Stimulated activated CD4-positive, alpha-beta T cell treated with anti-CD3 and anti-CD28 coated beads, TNF-alpha, amount 100 ng/mL, for 24 hours (primary cell): ENCODE measurements at places on chromosomes 12 and 14.

DNA sequence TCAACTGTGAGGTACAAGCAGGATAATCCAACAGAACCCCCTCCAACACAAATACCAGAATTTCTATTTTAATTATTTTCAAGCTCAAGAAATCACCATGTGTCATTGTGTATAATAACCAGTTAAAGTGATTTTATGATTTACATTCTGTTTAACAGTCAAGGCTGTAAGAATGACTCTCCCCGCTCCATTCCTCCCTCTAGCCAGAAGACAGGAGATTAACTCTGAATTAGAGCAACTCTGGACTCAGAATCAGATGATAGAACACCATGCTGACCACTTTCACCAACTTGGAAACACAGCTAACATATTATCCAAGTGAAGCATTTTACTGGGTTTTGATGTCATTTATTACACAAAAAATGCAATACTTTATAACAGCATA, 71.9 kb downstream of the ATP2B1 start:
- DNase-seq: no peak

- DNase-seq: no peak
Observed at GRCh38 chr14:79278798-79279644, 932.3 kb downstream of the DIO2 start.

- no peak for DNase-seq
Observed at GRCh38 chr12:6120796-6121473, 3.5 kb downstream of the VWF start.

GRCh38 chr12:98612696-98613334, 19.3 kb downstream of the SLC25A3 start:
- DNase-seq: no peak

DNA sequence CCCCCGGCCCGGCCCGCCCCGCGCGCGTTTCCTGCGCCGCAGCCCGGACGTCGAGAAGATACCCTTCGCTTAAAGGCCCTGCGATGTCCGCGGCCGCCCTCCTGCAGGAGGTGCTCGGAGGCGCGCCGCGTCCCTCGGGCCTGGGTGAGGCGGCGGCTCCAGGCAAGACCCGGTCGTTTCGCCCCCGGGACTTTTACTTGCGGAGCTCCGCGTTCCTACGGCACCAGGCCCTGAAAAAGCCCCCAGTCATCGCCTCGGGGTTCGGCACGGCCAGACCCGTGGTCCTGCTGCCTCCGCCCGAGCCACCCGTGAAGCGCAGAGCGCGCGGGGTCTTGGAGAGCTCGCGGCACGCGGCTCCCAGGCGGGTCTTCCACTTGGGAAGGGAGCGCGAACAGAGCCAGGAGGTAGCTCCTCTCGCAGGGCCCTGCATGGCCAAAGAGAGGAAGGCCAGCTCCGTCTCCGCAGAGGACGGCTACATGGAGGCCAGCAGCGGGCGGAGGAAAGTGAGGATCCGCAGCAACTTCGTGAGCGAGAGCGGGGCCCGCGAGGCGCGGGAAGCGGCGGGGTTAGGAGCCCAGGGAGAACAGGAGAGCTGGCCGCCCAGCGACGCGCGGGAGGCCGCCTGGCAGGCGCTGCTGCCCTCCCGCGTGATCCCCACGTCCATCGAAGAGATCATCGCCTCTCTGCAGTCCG, 26.9 kb downstream of the TTC6 start:
- DNase-seq: no peak

GRCh38 chr12:76692846-76693245, 71.1 kb upstream of the ZDHHC17 start:
- no peak for DNase-seq

GRCh38 chr14:61477712-61478462, 156.5 kb downstream of the PRKCH start:
- no peak for DNase-seq

DNA sequence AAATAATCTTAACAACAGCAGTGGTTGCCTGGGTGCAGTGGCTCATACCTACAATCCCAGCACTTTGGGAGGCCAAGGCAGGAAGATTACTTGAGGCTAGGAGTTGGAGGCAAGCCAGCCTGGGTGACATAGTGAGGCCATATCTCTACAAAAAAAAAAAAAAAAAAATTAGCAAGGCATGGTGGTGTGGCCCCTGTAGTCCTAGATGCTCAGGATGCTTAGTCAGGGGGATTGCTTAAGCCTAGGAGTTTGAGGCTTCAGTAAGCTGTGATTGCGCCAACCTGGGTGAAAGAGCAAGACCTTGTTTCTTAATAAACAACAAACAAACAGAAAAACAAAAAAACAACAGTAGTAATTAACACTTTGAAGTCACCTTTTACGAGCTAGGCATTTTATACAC, 642 bp upstream of the ACSM4 start:
- DNase-seq: no peak

- no peak for DNase-seq
Observed at GRCh38 chr14:81221579-81222102, 882 bp upstream of the GTF2A1 start.

- peak; percentile 16 for DNase-seq
Observed at GRCh38 chr12:29103539-29103974, 45.5 kb upstream of the FAR2 start.

- no peak for DNase-seq
Observed at GRCh38 chr12:106245767-106246166, 2.1 kb downstream of the CKAP4 start.

DNA sequence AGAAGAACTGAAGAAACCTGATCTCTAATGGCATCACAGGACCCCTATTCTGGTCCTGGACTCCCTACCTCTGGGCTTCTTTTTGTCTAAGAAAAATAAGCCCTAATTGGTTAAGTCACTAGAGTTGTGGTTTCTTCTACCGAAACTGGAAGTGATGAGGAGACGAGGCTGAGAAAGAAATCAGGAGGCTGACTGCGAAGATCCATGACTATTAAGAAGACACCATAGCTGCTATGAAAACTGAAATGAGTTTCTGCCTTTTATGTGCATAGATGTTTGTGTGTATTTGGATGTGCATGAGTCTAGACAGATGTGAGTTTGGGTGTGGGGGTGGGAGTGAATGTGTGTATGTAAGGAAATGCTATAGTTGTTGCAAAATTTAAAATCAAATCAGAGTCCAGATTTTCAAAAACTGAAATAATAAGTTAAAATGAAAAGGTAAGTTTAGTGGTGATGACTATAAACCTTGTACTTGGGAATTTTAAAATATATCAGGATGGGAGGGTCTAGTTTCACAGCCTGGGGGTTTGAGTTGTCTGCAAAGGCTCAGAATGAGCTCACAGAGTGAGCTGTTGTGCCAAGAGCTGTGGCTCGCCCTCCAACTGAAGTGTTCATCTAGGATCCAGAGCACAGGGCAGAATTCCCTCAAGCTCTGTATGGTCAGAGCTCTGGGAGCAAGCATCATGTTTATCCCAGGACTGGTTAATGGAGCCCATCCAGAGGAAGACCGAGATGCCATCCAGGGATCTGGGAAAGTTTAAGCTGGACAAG, 94.9 kb downstream of the VCPKMT start:
- no peak for DNase-seq

- DNase-seq: no peak
Observed at GRCh38 chr14:61696753-61697318, 1.5 kb downstream of the HIF1A start.

DNA sequence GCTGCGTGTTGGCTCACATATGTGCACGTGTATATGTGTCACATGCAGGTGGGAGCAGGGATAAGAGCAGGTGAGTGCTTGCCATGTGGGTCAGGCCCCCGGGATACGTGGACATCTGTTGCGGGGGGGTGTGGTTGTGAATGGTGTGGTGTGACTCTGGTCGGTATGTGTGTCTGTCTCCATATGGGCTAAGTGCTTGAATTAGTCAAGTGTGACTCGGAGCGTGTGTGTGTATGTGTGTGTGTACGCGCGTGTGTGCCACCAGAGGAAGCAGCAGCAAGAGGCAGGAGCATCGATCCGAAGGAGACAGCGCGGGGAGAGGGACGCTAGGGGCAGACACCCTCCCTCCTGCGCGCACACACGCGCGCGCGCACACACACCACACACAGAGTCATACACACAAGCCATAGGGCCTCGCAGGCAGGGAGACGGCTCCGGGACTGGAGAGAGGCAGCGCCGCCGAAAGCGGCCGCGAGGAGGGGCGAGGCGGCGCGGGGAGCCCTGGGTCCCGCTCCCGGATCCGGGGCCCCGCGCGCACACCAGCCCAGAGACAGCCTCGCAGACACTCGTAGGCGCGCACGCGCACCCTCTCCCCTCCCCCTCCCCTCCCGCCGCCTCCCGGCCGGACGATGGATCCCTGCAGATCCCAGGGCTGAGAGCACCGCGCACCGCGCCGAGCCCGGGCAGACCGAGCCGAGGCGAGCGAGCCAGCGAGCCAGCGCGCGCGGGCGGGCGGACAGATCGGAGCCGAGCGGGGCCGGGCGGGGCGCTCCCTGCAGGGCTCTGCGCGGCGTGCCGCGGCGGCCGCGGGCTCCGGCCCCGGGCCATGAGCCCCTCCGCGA, at the start of gene ASIC1:
Gene ASIC1, plus strand, starts transcription at position 597 of the 842 bp plus-strand sequence. CDS start 1,171 bp downstream, outside the sequence.
- peak; percentile 15 for DNase-seq

DNA sequence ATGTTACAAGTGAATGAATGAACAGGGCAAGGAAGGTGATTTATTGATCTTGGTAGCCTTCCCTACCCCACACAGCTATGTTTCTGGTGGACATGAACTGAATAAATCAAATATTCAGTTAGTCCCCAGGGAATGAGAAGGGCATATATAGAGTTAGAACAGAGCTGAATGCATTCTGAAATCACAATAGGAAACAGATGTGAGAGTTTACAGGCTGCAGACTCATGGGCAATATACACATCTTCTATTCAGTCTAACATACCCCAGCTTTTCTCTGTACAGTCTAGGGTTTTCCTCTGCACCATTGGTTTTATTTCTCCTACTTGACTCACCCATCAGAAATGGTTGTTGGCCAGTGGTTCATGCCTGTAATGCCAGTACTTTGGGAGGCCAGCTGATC, 7.3 kb upstream of the STX2 start:
- no peak for DNase-seq

DNA sequence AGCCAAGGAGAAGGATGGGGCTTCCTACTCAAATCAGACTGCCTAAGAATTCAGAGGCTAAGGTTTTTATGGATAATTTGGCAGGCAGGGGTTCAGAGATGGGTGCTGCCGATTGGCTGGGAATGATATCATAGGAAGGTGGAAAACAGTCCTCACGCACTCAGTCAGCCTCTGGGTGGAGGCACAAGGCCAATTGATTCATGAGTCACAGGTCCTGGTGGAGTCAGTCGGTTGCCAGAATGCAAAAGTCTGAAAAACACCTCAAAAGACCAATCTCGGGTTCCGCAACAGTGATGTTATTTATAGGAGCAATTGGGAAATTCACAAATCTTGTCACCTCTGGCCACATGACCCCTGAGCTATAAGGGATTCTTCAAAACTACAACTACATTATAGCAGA, 105.5 kb downstream of the GXYLT1 start:
- no peak for DNase-seq

DNA sequence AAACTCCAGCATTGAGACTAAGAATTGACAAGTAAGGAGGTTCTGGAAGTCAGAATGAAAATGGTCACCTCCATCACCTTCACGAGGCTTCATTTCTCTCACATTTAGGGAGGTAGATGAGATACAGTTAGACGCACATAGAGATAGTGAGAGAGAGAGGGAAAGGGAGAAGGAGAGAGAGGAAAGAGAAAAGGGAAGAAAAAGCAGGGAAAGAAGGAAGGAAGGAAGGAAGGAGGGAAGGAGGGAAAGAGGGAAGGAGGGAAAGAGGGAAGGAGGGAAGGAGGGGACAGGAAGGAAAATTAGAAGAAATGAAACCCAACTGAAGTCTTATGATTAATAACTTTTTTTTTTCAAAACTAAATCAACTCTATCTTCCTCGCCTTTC, 10.7 kb upstream of the FOXG1 start:
- no peak for DNase-seq

DNA sequence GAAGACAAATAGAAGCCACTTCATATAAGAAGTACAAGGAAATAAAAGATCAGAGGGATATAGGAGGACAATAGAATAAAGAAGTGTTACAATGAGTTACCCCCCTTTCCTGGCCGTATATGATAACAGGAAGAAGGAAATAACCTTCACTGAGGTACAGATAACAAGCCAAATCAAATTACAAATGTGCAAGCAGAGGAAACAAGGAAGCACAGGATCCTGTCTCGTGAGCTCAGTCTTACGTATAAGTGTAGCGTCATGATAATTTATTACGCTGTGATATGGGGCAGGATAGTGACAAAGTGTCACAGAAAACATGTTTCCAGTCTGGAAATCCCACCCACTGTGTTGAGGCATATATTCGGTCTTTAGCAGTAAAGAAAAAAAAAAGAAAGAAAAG, 26.5 kb downstream of the CRACR2A start:
- no peak for DNase-seq

- peak; percentile 78 for DNase-seq
Observed at GRCh38 chr12:53508534-53509170, 1.4 kb upstream of the NPFF start.
